ENCODE measurements at places on chromosomes 11 and 22.

DNA sequence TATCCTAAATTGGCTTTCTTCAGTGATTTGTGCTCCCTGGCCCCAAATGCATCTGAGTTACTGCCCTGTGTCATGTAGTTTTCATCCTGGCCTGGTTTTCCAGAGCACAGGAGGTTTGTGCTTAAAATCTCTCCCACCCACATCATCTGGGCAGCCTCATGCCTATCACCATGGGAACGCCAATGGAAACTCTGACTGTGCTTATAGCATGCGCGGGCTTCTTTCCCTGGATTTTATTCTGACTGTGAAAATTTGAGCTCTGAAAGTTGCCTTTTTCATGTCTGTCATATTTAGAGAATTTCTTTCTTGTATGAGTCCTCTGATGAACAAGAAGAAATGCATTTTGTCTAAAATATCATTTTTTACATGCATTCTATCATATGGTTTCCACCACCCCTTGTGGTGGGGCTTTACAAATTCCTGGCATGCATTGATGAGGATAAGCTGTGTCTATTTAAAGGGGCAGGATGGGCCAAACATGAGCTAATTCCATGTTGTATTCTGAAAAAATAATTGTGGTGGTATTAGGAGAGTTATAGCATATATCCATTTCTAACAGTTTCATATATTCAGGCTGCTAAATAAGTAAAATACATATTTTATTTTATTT lies 55.1 kb downstream of the IRAG1 start:
- no peak for DNase-seq

DNA sequence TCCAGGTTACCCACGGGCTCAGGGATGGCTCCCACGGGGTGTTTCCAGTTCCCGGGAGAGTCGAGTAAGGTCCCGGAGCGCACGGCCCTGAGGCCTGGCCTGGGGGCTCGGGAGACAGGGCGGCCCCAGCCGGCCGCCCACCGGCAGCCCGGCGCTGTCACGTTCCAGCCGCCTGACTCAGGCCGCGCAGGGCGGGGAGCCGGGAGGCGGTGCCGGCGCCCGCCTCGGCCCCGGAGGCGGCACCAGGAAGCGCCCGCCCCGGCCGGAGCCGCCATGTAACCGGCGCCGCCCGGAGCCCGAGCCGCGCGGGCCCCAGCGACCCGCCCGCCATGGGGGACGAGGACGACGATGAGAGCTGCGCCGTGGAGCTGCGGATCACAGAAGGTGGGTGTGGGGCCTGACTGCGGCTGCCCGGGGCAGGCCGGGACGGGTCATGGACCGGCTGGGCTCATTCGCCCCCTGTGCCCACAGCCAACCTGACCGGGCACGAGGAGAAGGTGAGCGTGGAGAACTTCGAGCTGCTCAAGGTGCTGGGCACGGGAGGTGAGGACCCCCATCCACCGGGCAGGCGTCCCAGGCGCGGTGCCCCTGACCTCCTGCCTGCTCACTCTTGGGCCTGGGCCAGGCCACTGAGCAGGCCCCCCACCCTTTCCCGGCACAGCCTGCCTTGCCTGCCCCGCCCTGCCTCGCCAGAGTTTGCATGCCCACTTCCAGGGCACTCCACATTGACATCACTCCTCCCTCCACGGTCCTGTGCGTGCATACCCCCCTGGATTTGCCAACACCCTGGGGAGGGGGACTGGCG lies at the start of gene RPS6KA4:
TSS of gene RPS6KA4 (plus strand) at position 256 of the 805 bp plus-strand sequence. CDS start at position 330, 74 bp downstream.
- peak; percentile 20 for DNase-seq

- DNase-seq, result no peak
Measured at GRCh38 chr22:35538801-35539321, 1.8 kb upstream of the RASD2 start.

DNA sequence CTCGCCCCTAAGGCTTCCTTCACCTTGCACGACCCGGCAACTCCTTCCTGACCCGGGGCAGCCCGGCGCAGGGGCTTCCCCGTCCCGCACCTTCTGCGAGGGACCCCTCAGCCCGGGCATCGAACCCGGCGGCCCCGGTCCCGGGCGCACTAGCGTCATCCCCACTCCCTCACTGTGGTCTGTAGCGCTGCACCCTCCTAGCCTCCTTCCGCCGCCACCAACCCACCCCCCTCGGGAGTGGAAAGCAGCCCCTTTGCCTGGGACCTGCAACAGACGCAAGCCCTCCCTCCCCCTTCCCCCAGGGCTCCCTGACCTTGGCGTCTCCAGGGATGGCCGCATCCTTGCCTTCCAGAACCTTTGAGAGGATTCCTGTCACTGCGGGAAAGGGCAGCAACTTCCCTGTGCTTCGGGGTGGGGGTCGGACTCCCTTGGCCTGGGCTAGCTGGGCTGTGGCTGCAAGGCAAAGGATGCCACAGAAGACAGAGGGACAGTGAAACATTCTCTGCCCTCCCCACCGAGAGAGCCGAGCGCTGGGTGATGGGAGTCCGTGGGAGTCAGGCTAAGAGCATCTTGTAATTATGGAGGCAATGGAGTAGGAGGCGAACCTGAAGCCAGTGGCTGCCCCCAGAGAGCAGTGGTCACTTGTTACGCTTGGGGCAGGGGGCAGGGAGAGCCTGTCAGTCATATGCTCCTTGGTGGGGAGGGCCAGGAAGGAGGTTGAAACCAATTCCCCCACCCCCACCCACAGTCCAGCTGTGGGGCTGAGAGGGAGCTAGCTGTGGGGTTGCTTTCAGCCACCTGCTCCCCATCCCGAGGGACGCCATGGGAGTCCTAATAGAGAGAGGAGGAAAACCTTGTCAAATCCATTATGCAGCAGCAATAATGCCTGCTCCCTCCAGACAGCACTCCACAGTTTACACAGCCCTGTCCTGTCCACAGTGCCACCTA lies 920 bp downstream of the TMEM132A start:
- no peak for DNase-seq

DNA sequence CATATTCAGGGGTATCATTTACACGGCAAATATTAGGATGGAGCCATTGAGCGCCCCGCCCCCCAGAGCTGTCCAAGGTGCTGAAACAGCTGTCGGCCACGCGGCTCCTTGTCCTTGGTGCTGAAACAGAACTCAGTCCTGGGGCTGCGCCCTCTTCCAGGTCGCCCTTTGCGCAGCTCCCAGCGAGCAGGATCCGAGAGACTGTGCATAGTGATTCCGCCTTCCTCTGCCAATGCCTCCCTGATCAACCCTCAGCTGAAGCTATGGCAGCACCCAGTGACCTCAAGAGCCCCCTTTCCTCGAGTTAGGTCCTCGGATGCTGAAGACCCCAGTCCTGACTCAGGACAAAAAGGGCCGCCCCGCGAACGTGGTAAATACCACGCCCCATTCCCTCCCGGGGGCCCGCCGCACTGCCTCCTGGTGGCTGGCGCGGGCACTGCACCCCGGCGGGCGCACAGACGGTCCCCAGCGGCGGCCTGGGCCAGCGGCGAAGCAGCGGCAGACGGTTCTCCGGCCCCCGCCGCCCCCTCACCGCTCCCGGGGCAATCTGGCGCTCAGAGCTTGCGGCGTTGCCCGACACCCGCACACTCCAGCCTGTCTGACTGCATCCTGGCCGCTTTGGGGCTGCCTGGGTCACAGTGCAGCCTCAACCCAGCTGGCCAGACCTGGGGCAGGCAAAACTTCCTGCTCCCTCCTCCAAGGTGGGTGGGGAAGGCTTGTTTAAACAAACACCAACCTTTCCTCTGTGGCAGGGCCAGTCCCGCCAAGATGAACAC lies 13.4 kb downstream of the SYT7 start:
- peak; percentile 51 for DNase-seq

DNA sequence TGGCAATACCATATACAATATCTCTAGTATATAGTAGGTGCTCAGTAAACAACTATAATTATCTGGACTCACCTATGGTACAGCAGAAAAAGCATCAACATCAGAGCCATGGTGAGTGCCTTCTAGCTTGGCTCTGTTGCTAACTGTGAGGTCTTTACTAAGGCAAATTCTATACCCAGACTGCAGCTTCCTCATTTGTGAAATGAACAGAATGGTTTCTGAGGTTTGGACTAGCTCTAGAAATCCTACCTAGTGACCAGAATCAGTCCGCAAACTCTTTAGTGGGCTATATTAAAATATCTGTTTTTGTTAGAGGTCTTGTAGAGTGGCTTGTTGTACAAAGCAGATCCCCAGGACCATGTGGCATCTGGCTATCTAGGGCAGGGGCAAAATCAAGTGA lies 3.7 kb downstream of the MS4A1 start:
- DNase-seq, result no peak

GRCh38 chr22:46929710-46930204 lies 167.3 kb downstream of the TBC1D22A start:
- DNase-seq, result no peak

DNA sequence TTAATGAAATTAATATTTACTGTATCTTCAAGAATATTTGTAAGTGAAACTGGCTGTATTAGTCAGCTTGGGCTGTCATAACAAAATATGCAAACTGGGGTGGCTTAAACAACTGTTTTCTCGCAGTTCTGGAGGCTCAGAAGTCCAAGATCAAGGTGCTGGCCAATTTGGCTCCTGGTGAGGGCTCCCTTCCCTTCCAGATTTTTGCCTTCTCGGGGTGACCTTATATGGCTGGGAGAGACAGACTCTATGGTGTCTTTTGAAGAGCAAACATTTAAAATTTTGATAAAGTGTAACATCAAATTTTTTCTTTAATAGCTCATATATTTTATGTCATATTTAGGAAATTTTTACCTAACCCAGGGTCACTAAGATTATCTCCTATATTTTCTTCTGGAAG lies 30.2 kb downstream of the CSTPP1 start:
- no peak for DNase-seq

GRCh38 chr11:125874556-125875124 lies 12.8 kb upstream of the HYLS1 start:
- DNase-seq, result no peak

DNA sequence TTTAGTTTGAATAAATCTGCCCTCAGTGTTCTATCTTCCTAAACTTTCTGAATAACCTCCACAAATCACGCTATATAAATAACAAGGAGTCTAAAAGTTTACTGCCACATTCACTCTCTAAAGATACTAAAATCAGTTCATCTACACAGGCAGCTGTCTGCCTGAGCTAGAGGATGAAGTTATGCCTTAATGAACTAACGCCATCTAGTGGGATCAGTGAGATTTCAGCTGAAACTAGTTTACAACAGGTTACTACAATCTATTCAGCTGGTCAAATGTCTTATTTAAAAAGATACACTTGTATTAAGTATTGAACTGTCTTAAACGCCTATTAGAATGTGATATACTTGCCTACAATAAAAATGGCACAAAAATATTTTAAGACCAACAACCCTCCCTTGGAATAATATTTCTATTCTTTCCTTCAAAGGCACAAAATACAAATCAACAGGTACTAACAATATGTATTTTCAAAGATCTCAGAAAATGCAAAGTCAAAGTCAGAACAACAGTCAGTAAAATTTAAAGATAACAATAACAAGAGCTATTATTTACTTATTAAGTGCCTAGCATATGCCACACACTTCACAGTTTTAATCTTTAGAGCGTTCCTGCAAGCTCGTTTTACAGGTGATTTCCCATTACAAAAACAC lies 84.1 kb downstream of the LARGE2 start:
- no peak for DNase-seq

DNA sequence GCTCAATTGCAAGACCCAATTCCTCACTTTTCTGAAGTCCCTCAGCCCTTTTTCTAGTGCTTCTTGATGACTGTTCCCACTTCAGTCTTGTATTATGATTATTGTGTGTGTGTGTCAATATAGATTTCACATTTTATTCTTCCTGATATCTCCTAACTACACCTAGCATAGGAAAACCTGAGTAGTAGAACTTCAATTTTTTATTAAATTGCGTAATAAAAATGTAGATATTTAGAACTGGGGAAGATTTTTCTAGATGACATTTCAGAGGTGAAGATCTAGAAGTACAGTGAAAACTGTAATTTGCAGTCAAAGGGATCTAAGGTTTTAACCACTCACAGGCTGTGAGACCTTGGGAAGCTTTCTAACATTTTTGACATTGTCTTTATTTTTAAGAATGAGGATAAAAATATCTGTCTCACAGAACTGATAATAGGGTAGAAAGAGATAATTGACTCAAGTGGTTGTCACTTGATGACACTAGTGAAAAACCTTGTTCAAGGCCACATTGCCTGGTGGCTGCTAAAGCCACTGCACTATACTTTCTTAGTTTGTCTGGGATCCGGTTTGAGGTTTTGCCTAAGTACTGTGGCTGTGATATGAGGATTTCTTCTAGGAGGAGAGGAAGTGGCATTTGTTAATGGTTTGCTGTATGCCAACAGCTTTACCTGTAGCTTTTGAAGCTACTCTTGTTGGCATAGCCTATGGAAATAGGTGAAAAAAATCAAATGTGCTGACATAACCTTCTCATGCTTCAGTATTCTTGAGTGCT lies 32.2 kb upstream of the SESN3 start:
- peak; percentile 56 for DNase-seq

DNA sequence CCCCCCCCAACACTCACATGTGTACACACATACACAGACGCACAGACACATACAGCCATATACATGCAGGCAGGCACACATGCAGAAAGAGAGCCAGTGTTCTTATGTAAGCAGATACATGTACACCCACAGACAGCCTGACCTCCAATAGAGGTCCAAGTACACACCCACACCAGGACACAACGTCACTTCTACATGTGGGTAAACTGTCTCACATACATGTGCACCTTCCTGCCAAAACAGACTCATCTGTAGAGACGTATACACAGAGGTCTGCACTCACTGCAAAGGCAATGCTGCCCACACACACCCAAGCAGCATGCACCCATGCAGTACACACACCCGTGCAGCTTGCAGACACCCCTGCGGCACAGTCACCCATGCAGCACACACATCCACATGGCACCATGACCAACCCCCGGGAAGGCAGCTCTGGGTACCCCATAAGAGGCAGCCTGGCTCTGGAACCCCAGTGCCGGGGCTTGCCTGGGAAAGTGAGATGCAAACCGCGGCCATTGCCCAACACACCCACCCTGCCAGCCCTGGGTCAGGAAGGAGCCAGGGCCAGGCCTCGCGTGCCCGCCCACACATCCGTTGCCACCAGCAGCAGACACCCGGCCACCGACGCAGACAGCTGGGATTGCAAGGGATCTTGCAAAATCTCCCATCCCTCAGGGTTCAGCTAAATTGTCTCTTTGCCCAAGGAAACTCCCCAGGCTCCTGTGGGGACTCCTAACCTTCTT lies 10.1 kb downstream of the CASTOR1 start:
- peak; percentile 94 for DNase-seq

DNA sequence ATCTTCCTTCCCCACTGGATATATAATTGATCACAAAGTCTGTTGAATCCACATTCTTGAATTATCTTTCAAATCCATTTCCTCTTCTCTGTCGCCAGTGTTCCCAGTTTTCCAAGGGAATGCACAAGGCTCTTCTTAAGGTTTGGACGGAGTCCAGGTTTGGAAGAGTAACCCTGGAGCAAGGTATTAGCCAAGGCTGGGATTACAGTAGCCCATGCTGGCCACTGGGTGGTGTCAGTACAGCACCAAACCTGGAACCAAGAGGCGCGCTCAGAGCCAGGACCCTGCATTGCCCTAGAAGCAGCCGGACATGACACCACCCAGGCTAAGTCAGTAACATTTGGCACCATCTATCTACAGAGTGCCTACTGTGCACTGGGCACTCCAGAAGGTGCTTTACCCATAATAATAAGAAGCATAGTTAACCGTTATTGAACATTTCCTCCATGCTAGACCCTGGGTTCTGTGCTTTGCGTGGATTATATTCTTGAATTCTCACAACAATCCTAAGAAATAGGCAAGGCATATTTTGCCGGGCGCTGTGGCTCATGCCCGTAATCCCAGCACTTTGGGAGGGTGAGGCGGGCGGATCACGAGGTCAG lies 48.0 kb upstream of the CLPB start:
- DNase-seq, result peak; percentile 38

All from HL-60 (cell line).